ENCODE measurements at places on chromosomes 3 and 15.

DNA sequence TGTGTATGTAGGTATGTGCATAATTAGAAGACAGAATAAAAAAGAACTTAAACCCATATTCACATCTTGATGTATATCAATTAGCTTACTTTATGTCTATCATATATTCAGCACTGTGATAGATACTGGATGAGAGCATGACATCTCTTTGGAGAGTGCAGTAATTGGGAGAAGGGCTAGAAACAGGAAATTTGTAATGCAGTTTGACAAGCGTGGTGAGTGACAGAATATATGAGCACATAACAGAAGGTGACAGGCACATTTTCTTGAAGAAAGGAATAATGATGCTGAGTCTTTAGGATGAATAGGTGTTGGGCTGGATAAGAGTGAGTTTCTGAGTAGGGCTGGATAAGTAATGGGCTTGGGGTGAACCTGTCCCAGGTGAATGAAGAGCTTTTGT, 680.3 kb upstream of the ZNF385D start:
- DNase-seq, result no peak

DNA sequence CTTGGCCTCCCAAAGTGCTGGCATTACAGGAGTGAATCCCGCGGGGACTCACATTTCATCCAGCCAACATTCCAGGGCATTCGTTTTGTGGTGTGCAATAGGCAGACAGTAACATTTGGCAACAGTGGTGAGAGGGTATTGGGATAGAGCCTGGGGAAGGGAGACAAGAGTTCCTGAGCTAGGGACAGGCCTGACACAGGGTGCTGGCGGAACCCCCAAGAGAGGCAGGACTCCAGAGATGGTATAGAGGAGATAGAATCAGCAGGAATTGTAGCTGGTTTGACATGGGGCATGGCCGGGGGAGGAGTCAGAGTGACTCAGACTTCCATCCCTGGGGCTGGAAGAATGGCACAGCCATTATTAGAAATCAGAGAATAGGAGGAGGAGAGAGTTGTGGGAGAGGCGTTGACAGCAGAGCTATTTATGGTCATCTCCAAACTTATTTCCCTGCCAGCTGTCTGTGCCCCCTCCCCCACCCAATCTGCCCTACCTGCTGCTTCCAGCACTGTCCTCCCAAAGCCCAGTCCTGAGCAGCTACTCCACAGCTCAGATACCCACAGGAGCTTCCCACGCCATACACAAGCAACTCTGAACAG, 4.4 kb upstream of the IDH2 start:
- DNase-seq, result no peak

DNA sequence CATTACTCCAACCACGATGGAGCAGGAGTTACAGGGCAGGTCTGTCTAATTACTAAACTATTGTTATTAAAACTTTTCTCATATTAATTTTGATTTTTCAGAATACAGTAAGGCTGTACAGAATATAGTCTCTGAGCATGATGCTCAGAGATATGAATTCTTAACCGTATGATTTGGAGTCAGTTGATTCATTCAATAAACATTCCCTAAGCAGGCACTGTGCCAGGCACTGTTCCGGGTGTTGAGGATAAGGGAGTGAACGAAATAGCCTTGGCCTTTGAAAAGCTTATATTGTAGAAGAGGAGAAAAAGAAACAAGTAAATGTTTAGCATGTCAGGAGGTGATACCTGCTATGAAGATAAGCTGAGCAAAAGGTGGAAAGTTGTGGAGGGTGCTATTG, 187.3 kb downstream of the KCNAB1 start:
- DNase-seq, result no peak

GRCh38 chr15:93894438-93895036, 336.8 kb upstream of the MCTP2 start:
- no peak for DNase-seq

- DNase-seq, result no peak
These were observed 18.3 kb downstream of the SLCO3A1 start for GRCh38 chr15:91871837-91872236.

GRCh38 chr3:37526511-37526910, 335.2 kb upstream of the CTDSPL start:
- no peak for DNase-seq

GRCh38 chr15:29857221-29857789, 35.0 kb upstream of the TJP1 start:
- no peak for DNase-seq

GRCh38 chr15:95470997-95471689, 859.4 kb upstream of the NR2F2 start:
- no peak for DNase-seq

GRCh38 chr3:167892205-167892604, 156.7 kb downstream of the SERPINI1 start:
- DNase-seq, result no peak

GRCh38 chr3:171184372-171184771, 157.9 kb upstream of the SLC2A2 start:
- DNase-seq, result no peak

DNA sequence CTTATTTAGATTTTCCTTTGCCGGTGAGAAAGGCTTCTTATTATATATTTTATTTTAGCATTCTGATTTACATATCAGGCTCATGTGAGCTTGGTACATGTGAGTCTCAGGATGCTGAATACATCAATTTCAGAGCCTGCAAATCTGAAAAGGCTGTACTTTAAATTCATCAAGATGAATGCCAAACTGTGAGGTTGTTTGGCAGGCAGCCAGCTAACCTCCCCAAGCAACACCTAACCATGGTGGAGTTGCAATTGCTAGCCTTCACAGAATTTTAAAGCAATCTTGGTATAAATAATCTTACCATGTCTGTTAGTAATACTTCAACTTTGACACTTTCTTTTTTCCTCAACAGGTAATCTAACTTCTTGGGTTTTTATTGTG, 252.5 kb downstream of the CDIN1 start:
- DNase-seq, result no peak

DNA sequence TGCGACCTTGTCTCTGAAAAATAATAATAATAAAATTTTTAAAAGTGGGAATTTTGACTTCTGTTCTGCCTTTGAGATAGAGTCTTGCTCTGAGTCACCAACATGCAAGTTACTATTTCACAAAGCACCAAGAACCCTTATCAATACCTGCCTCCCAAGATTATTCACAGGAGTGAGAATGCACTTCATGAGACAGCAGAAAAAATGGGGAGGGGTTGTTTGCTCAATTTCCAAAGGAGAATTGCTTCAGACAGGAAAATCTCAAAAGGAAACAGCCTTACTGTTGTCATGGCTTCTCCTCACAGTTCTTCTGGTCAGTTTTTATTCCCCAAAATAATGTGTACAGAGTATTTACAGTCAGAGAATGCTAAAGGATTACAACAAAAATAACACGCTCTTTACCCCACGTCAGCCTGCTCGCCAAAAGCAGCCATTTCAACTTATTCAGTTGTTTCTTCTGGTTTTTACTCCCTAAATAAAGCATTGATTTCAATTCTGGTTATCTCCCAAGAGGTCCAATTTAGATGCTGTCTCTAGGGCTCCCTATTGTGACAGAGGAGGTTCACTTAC, 89.0 kb downstream of the PPCDC start:
- no peak for DNase-seq

GRCh38 chr3:39668420-39668819, 141.0 kb upstream of the MYRIP start:
- no peak for DNase-seq

GRCh38 chr15:84582583-84583157, 18.1 kb upstream of the ZSCAN2 start:
- DNase-seq, result no peak

- DNase-seq, result no peak
These were observed 338.6 kb downstream of the FOXP1 start for GRCh38 chr3:71244826-71245488.

DNA sequence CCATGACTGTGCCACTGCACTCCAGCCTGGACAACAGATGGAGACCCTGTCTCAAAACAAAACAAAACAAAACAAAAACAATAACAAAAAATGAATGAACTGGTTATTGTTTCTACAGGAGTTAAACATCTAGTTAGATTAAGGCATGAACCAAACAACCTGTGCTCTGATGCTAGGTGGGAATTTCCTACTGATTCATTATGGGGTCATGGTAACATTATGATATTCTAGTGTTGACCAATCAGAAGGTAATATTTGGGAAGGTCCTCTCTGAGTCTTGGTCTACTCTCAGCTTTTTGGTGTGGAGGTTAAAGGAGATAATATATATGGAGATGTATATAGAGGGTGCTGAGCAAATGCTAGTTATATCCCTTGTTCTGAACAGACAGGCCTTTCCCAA, 37.6 kb downstream of the MCF2L2 start:
- DNase-seq, result no peak
